ENCODE measurements at places on chromosomes 2 and 18.

DNA sequence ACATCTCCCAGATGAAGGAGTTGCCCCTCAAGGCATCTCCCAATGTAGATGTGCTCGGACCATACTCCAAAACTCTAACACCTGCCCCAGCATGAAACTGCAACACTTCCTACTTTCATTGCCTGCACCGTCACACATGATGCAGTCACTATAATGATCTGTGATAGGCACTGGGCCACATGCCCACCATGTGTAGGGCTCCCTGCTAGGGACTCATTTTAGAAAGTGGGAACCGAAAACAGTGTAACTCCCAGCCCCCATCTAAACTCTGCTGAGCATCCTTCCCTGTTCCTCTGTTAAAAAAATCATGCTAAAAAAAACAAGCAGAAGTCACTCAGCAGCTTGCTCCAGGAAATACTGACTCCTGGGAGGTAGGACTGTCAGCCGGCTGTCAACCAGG is 496.1 kb upstream of the RAB6C start:
- no peak for DNase-seq

- DNase-seq = no peak
Observed at GRCh38 chr2:60098996-60099395, 454.5 kb downstream of the BCL11A start.

DNA sequence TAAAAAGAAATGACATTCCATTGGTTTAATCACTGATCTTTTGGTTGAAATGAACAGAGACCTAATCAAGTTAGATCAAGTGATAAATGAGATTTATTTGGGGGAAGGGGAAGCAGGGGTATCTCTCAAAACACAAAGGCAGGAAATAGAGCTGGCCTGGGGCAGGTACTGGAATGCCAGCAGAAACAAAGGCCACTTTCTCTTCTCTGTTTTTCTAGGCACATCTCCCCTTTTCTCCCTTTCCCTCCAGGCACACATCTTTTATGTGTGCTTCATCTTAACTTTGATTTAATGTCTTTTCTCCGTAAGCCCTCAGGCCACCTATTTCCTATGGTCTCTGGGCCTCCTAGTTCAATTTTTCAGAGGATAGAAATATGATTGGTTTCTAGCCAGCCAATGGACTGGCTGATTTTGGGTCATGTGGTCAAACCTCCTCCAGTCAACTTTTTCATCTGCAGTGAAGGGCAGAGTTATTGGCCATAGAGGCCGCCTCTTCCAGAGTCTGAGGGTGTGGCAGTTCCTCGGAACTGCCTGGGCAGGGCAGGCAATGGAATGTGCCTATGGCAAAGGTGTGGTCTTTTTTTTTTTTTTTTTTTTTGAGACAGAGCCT is 58.9 kb upstream of the FAM136A start:
- no peak for DNase-seq

DNA sequence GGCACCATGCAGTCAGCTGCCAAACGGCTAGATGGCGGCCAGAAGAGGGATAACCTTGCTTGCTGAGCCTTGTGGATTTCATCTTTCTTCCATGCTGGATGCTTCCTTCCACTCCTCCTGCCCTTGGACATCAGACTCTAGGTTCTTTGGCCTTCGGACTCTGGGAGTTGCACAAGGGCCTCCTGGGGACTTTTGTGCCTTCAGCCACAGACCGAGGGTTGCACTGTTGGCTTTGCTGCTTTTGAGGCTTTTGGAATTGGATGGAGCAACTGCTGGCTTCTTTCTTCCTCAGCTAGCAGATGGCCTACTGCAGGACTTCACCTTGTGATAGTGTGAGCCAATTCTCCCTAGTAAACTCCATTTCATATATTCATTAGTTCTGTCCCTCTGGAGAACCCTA is 31.0 kb downstream of the STRADB start:
- no peak for DNase-seq

GRCh38 chr2:236047886-236048540 is 120.2 kb downstream of the GBX2 start:
- no peak for DNase-seq

DNA sequence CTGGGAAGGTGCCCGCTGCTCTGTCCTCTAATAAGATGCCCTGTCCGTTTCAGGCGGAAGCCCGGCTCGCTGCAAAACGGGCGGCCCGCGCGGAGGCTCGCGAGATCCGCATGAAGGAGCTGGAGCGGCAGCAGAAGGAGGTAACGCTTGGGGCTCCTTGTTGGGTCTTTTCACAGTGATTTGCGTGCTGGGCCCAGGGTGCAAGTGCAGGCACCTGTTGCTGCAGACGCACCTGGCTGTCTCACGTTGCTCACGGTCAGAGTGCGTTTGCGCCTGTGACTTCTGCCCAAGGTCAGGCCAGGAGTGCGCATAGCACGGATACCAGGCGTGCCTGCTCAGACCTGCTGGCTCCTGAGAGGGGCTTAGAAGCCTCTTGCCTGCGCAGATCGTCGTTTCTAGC is 81.1 kb downstream of the LRRFIP1 start:
- no peak for DNase-seq

DNA sequence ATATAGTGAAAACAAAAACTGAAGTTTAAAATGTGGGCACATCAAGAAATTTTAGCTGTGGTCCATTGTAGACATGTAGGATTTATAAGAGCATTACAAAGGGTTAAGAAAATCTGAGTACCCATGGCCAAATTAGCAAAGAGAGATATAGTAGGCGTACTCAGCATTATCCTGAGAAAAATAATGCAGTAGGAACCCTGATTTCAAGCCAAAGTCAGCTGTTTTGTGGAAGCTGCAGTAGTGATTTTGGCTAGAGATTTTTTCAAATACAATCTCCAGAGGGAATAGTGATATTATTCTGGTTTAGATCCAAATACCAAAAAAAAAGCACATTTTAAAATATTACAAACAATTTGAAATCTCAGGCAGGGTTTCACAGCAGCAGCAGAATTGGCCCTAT is 450.9 kb downstream of the FBXO15 start:
- DNase-seq = no peak

- DNase-seq = no peak
Observed at GRCh38 chr2:88857951-88858411, 166.5 kb downstream of the RPIA start.

DNA sequence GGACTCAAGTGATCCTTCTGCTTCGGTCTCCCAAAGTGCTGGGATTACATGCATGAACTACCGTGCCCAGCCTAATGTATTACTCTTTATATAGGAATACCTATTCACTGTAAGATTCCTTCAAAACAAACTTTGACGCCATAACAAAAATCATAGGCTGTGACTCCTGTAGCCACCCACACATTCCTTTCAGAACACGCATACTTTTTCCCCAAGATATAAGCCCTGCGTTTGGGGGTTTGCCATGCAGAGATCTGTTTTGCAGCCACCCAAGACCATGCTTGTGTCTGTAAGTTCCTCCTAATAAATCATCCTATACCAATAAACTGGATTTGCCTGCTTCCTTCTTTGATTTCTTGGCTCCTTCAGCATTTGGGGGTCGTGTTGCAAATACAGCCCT is 46.0 kb upstream of the STON1 start:
- DNase-seq = no peak

GRCh38 chr18:39969803-39970494 is 1985.1 kb upstream of the PIK3C3 start:
- DNase-seq = no peak

DNA sequence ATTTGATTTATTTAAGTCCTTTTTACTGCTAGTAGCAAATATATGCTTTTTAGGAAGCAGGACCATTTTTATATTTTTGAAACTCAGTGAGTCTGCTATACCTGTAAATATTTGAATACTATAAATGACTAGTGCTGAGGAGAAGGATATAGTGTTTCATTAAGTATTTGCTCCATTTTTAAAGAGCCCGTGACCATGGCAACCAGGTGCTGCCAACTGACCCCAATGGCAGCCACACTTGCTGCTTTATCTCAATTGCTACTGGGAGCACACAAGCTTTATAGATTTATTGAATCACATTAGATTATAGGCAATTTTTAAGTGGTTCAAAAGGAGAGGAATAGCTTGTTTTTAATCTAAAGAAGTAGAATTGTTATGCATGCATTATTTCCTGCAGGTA is 142.0 kb downstream of the SCG2 start:
- DNase-seq = no peak

- DNase-seq = no peak
Observed at GRCh38 chr2:236841389-236841788, 244.3 kb upstream of the COPS8 start.

GRCh38 chr2:77521931-77522470 is at the start of gene LRRTM4:
TSS of gene LRRTM4 (minus strand) at chr2:77522376.
- no peak for DNase-seq

DNA sequence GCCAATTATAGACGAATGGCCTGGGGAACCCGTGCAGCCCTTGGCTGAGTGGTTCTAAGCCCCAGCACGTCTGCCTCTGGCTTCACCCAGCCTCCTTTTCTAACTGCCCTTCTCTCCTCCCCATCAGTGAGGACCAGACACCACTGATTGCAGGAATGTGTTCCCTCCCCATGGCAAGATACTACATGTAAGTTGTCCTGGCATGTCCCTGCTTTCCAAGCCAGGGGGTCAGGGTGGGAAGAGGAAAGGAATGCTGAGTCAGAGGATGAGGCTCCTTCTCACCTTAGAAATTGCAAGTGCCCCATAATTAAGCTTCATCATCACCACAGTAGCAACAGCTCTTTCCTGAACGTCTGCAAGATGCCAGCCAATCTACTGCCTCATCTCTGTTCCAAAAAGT is 4.8 kb downstream of the IL1F10 start:
- no peak for DNase-seq

- DNase-seq = no peak
Observed at GRCh38 chr18:51146909-51147308, 50.6 kb downstream of the MEX3C start.

DNA sequence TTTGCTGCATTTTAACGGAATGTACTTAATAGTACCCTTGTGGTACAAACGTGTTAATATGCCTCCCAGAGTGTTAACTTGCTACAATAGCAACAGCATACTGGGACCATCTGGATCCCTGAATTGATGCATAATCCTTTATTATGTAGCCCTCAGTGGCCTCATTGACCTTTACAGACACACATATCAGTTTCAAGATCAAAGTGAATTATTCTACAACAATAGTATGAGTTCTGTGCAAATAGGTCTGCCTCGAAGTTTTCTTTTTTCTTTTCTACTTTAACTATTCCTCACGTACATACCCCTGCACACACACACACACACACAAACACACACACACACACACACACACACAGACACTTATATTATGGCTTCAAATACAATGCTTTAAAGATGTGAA is 1622.1 kb downstream of the LRP1B start:
- no peak for DNase-seq

DNA sequence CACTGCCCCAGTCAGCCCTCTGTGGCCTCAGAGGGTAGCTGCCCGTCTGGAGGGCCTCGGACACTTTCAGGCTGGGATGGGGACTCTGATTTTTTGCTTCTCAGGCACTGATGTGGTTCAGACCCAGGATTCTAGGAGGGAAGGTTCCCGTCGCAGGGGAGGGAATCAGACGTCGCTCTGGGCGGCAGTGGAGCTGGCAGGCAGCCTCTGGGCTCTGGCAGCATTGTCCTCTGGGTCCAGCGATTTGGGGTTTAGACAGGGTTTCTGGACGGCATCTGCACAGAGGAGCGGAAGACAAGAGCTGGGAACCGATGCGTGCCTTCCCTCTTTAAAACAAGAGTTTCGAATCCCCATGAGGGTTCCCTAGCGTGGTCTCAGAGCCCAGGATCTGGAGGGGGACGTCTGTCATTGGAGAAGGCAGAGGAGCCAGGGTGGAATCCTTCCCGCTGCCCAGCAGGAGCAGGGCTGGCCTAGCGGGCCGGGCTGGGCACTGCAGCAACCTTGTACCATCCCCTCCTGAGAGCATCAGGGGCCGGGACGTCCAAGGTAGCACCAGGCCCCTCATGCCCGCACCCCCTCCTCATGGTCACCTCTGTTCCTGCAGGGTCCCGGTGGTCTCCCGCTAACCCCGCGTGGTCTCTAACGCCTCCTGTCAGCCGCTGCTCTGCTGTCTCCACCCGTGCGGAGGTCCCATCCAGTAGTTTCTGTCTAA is 246.0 kb downstream of the AGAP1 start:
- DNase-seq = no peak

DNA sequence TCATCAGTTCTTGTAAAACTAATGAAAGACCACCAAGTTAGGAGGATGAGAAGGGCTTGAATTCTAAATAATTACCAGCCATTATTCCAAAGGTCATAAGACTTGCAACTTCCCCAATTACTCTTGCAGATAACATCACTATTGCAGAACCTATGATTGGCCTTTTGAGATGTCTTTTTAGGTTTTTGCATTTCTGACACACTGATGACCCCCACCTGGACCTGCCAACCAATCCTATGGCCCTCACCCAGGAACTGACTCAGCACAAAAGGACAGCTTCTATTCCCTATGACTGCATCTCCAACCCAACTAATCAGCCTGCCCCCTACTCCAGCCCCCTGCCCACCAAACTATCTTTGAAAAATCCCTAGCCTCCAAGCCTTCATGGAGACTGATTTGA is 111.5 kb upstream of the COPS8 start:
- DNase-seq = no peak
